ENCODE measurements at places on chromosomes 12 and 14.

GRCh38 chr12:106096376-106096775, 42.4 kb downstream of the NUAK1 start:
- no peak for DNase-seq

DNA sequence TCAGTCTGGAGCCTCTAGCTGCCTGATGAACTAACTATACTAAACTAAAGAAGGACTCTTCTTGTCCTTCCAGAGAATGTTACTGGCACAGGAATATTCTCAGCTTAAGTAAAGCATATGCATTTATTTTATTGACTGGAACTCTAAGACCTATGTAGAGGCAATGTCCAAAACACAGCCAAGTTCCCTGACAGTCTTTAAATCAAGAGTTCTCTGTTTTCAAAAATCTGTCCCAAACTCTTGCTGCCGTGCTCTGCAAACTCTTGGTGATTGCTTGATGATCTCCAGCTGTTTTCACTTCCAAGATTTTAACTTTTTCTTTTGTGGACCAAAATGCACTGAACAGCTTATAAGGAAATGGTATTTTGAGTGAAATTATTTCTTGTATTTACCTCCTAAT, 67.5 kb upstream of the DAAM1 start:
- DNase-seq: no peak

- DNase-seq: no peak
These were observed 94.7 kb downstream of the CHST11 start for GRCh38 chr12:104551313-104551931.

DNA sequence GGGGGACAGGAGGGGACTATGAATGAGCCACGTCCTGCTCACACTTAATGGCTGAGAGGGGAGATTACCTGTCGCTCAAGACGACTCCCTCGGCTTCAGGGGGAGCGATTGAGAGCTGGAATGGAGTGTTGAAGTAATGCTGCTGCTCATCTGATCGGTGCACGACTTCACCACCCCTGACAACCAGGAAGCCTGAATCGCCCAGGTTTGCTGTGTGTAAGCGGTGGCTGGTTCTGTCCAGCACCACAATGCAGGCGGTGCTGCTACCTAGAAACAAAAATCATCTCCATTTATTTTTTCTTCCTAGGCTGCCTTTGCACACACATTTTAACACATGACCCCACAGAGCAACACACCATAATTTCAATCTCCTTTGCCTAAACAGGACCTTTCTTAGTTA, 37.3 kb downstream of the PPTC7 start:
- DNase-seq: no peak

GRCh38 chr14:74504874-74505720, 11.5 kb downstream of the ISCA2 start:
- DNase-seq: no peak

Data from effector memory CD8-positive, alpha-beta T cell (primary cell).